ENCODE measurements at places on chromosomes 1 and 21.

GRCh38 chr1:203420263-203420662 lies 55.3 kb upstream of the PRELP start:
- DNase-seq: no peak

- no peak for DNase-seq
These were observed 3.1 kb downstream of the PBX1 start for GRCh38 chr1:164562061-164562460.

DNA sequence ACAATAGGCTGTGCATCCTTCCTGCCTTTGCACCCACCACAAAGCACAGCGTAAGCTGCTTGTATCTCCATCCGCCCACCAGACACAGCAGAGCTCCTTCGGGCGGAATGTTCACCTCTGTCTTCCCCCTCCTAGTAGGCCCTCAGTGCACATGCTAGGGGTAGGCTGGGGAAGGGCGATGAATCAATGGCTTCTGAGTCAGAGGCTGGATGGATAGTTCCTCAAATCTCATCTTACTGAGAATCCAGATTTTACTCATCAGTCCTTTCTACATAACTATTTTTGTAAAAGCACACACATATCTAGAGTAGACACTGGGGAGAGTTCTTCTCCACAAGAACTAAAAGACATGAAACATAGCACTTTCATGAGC lies 73.8 kb downstream of the BCAR3 start:
- DNase-seq: no peak

GRCh38 chr1:204213668-204214662 lies at the start of gene GOLT1A:
Gene GOLT1A, minus strand, starts transcription at chr1:204213988. Its CDS starts 82 bp downstream, at chr1:204213906.
- peak; percentile 76 for DNase-seq

GRCh38 chr1:109654519-109654918 lies 1.4 kb upstream of the GSTM4 start:
- no peak for DNase-seq

- DNase-seq: no peak
These were observed 256.8 kb downstream of the OLFM3 start for GRCh38 chr1:101739826-101740330.

GRCh38 chr1:212506666-212507065 lies 73.9 kb downstream of the NENF start:
- DNase-seq: no peak

GRCh38 chr1:14869187-14869586 lies 270.7 kb downstream of the KAZN start:
- no peak for DNase-seq

- no peak for DNase-seq
These were observed 155.9 kb downstream of the DISP1 start for GRCh38 chr1:222970711-222971110.

GRCh38 chr1:207799989-207800648 lies 48.3 kb downstream of the CD46 start:
- DNase-seq: no peak

- no peak for DNase-seq
These were observed 101.6 kb downstream of the BRINP3 start for GRCh38 chr1:190376044-190376443.

GRCh38 chr1:37477198-37477931 lies 3.0 kb downstream of the ZC3H12A start:
- DNase-seq: no peak

- no peak for DNase-seq
These were observed 317.6 kb upstream of the PROX1 start for GRCh38 chr1:213669964-213670691.

DNA sequence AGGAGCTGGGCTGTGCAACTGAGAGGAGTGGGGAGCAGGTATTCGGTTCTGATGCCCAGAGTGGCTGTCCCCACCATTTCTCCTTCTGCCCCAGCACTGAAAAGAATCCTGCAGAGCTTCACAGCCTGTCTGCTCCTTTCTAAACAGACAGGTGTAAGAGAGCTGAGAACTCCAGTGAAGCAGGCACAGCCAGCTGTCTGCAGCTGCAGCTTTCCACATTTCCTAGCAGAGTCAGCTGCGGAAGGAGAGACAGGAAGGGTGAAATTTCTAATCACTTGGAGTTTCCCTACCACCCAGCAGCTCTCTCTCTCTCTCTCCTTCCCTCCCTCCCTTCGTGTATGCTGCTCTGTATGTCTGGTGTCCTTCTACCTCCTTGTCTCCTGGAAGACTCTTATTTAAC lies 40.5 kb upstream of the GJB5 start:
- no peak for DNase-seq

- DNase-seq: peak; percentile 68
These were observed 73.3 kb downstream of the MRPL37 start for GRCh38 chr1:54273092-54273794.

DNA sequence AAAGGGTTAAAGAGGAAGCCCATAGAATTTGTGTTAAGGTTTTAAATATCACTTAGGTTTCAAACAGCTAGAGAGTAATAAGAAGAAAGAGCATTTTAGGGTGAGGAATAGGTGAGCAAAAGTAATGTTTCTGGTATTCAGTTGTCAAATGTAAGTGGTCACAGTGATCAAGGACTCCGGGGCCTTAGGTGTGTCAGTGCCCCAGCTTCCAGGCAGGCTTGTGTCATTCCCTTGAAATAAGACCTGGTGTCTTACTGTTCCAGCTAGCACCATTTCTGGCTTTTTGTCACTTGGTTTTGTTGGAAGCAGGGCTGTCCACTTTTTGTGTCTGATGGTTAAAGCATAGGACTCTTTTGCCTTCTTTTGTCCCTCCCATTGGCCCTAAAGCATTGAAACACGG lies 69.6 kb downstream of the DYRK1A start:
- no peak for DNase-seq

DNA sequence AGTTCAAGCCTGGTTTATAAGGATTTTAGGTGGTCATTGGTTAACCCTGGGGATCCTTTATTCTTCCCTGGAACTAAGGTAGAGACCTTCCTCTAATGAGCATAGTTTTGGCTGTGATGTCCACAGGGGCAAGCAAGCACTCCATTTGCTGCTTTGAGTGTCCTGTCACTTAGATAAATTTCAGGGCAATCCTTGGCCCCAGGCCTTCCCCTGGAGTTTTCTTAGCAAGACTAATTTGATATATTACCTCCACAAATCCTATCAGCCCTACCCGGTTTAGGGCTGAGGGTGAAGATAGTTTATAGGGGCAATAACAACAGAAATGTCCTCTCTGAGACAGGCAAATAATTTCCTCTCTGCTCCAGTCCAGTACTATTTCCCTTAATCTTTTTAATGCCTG lies 166.6 kb downstream of the CYYR1 start:
- DNase-seq: no peak

DNA sequence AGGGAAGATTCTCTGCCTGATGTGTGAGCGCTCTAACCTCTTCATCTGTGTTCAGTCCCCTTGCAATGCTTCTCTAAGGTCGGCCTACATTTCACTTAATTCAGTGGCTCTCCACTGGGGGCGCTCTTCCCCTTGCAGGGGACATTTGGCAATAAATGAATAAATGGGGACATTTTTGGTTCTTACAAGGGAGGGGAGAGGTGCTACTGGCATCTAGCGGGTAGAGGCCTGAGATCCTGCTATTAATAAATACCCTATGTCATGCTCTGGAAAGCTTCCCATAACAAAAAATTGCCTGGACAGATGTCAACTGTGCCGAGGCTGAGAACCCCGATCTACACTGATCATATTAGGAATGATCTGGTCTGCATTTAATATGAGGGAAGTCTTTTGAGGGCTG lies 25.9 kb upstream of the DNAJC11 start:
- DNase-seq: no peak

DNA sequence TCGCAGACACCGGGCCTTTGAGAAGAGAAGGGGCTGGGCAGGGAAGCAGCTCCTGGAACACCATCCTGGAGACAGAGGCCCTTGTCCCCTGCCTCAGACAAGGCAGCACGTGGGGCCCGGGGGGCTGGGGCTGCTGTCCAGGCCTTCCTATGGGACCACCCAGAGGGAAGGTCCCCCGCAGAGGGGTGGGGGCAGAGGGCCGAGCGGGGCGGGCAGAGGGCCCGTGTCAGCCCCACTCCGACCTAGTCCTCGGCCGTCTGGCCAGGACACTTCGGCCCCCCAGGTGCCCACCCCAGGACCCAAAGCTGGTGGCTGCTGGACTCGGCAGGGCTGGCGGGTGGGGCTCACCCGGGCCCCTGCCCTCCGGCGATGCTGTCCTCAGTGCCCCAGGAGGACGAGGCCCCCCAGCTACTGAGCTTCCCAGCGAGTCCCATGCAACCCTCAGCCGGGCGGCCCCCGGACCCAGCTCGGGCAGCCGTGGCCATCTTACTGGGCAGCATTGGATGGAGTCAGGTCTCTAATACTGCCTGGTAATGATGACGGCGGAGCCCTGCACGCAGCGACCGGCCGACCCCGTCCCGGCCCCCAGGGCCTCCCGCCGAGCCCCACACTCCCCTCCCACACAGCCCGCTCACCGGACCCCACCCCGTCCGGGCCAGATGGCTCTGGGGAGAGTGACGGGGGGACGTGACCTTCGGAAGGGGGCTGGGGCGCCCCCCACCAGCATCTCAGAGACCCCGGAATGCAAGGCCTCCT lies 6.9 kb upstream of the TTLL10 start:
- DNase-seq: no peak

DNA sequence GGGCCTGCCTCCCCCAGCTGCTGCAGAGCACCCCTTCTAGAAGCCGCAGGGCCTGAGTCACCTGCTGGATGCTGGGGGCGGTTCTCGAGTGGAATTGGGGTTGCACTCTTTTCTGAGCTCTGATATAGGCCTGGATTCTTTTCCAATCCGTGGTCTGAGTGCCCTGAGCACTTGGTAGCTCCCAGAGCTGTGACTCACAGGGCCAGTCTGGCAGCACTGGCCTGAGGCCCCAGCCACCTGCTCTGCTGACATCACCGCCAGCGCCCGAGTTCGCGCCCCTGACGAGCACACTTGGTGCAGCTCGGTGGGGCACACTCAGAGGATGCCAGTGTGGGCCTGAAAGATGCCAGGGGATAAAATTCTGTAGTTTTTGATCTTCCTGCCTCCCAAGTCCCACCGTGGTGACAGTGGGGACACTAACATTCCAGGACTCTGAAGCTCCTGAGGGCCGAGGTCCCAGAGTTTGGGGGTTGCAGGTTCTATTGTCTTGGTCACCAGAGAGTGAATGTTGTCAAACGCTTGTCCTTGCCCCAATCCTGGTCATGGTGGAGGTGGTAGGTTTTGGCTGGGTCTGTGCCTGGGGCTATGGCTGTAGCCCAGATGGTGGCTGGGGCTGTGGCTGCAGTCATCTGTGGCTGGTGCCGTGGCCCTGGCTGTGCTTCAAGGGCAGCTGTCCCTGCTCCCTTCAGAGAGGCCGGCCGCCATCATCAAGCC lies 74.6 kb downstream of the OBSCN start:
- DNase-seq: peak; percentile 83

GRCh38 chr21:17708522-17709265 lies 96.0 kb upstream of the BTG3 start:
- no peak for DNase-seq

DNA sequence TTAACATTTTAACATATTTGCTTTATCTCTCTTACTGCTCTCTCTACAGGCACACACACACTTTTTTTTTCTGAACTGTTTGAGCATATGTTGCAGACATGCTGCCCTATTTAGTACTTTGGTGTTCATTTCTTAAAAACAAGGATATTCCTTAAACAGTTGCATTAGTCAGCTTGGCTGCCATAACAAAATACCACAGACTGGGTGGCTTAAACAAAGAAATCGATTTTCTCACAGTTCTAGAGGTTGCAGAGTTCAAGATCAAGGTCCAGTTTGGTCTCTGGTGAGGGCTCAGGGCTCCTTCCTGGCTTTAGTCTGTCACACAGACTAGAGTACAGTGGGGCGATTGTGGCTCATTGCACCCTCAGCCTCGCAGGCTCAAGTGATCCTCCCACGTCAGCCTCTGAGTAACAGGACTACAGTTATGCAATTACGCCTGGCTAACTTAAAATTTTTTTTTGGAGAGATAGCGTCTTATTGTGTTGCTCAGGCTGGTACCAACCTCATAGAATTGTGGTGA lies 46.7 kb downstream of the RPRD2 start:
- DNase-seq: peak; percentile 43

DNA sequence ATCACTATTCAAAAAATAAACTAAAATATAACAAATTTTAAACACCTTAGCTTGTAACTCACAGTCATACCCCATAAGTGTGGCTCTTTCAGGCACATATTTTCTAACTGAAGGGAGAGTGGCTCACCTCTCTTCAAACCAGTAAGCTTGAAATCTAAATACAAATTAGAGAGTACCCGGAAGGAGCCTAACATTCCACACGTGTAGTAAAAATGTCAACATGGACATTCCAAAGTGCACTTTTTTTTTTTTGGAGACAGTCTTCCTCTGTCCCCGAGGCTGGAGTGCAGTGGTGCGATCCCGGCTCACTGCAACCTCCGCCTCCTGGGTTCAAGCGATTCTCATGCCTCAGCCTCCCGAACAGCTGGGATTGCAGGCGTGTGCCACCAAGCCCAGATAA lies 275.6 kb upstream of the ADGRL2 start:
- no peak for DNase-seq

DNA sequence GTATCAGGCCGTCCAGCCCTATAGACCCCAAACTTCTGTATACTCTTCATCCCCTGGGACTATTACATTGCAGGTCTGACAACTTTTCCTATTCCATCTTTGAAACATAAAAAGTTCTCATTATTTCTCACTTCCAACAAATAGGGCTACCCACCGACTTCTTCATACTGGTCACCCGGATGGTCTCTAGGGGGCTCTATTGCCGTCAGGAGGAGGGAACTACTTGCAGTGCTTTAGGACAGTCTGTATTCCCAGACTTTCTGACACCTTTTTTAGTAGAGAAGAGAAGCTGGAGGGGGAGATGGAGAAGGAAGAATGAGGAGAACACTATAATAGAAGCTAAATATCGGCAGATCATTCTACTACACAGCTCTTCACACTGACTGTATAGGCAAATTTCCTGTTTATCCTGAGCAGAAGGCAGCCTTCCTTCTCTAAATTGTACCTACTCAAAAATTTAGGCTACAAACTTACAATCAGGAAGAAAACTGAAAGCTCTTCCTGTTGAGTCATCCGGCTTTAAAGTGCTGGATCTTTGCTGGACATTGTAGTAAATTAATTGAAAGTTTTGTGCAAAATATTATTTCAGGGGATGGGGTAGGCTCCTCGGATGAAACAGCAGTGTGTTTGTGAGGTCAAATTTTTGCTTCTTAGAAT lies 54.6 kb downstream of the CDC7 start:
- DNase-seq: no peak

GRCh38 chr21:34336756-34337391 lies 26.9 kb upstream of the KCNE2 start:
- no peak for DNase-seq
